Fibroblast of skin of abdomen (primary cell): ENCODE measurements at places on chromosomes 11 and 22.
A peak's percentile ranks its signal among the peaks of the same experiment; 100 is the strongest.

GRCh38 chr11:36282926-36283325 lies 6.3 kb downstream of the COMMD9 start:
- no peak for DNase-seq

DNA sequence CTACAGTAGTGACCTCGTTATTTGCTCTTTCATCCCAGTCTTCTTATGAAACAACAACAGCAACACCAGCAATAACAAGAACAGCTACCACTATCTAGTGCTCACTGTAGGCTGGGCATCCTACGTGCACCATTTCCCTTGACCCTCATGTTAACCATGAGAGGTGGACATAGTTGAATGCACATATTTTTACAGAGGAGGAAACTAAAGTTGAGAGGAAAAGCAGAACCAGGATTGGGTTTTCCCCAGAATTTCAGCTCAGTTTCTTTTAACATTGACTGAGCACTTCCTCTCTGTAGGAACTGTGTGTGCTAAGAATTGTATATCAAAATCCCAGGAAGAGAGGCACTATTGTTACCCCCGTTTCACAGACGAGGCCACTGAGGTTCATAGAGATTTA lies 39.4 kb upstream of the TSPAN18 start:
- no peak for DNase-seq

GRCh38 chr11:42255906-42256305 lies 796.5 kb upstream of the LRRC4C start:
- DNase-seq: no peak

GRCh38 chr11:69076129-69076791 lies 27.5 kb downstream of the TPCN2 start:
- peak; percentile 23 for DNase-seq
